ENCODE measurements at places on chromosomes 1 and 21.
A peak's percentile ranks its signal among the peaks of the same experiment; 100 is the strongest.

GRCh38 chr1:78607334-78607927 lies 12.8 kb upstream of the IFI44L start:
- peak; percentile 65 for DNase-seq

DNA sequence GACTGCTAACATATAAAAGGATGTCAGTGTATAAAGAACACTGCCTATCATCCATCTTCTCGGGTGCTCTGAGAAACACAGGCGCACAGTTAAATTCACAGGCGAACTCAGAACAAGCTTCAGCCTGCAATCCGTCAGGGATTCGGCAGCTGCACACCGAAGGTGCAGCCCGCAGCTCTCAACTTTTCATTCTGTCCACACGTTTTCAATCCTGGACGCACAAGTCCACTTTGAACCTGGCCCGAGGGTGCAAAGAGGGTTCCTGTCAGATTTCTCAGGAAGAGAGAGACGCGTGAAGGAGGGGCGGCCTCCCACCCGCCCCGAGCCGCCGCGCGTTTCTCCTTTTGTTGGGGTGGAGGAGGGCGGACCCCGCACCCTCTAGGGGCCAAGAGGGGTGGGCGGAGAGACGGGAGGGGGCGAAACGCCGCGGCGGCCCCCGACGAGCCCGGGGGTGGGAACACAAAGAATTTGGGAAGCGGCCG lies 724 bp downstream of the DOCK7 start:
- peak; percentile 78 for DNase-seq

DNA sequence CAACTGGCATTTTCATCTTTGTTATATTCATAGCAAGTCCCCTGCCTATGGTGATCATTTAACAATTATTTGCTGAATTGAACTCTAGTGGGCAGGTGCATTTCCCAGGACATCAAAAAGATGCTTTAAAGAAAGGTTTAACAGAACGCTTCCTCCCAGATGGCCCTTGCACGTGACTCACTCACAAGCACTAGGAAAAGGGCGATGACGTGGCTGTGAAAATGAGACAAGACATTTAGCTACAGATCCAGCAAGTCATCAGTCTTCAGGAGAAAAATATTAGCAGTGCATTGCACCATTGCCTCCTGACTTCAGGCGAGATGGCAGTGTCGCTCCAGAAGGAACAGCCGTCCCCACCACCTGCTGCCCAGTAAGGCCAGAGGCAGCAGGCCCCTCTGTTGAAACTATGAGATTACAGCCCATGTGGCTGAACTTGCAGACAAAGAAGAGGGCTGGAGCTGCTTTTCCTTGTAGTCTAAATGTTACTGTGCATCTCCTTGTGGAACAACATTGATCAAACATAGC lies 37.2 kb downstream of the DSCAM start:
- DNase-seq: no peak

DNA sequence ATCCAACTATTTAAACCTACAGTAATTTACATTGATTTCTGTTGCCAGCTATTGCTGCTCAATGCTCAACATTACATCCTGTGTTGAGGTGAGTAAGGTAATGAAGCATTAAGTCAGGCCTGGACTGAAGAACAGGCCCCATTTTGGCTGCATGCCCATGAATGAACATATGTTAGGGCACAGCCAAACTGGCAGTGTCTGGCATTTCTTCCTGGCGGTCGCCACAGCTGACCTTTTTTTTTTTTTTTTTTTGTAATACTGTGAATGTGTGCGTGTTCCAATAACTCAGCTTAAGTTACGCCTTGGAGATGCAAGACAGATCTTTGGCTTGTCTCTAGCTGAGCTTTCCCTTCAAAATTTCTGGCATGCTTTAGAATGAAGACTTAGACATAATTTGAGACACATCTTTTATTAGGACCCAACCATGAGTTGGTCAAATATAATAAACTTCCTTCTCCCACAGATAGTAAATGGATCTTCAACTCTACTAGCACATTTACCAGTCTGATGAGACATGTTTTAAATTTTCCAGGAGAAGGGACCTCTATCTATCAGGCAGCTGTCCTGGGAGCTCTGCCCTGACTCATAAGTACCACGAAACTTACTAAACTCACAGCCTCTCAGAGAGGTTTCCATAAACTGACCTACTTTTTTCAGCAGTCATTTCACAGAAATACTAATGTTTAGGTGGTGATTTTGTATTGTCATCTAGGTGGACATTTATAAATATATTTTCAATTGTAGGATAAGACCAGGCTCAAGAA lies 341.1 kb upstream of the RUNX1 start:
- peak; percentile 57 for DNase-seq

DNA sequence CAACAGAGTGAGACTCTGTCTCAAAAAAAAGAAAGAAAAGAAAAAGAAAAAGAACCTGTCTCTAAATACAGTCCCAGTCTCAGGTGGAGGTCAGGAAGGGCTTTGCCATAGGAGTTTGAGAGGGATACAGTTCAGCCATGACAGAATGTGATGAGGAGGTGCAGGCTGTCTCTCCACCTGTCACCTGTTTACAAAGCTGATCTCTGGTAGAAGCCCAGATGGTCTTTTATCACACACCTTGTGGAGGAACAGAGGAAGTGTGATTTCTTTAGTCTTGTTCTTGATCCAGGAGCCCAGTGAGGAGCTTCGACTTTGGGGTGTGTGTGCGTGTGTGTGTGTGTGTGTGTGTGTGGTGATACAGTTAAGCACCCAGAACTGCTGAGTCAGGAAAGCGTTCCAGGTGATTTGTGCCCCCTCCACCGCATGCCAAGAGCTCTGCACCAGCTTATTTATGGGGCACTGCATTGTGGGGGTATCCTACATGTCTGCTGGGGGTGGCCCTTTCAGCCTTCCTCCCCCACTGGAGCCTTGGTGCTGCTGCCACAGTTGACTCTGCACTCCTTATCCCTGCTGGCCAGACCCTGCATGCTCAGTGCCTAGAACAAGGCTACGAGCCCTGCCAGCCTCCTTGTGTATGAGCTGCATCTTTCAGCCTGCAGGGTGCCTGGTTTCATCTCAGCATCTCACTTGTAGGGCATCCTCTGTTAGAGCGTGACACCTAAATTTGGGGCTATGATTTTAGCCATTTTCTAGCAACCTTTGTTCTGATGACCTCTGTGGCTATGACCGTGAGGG lies 19.3 kb downstream of the DOP1B start:
- DNase-seq: peak; percentile 76

GRCh38 chr1:100308777-100309176 lies 42.8 kb downstream of the RTCA start:
- no peak for DNase-seq

- DNase-seq: no peak
These were observed 39.7 kb upstream of the TIAM1 start for GRCh38 chr21:31383770-31384169.

DNA sequence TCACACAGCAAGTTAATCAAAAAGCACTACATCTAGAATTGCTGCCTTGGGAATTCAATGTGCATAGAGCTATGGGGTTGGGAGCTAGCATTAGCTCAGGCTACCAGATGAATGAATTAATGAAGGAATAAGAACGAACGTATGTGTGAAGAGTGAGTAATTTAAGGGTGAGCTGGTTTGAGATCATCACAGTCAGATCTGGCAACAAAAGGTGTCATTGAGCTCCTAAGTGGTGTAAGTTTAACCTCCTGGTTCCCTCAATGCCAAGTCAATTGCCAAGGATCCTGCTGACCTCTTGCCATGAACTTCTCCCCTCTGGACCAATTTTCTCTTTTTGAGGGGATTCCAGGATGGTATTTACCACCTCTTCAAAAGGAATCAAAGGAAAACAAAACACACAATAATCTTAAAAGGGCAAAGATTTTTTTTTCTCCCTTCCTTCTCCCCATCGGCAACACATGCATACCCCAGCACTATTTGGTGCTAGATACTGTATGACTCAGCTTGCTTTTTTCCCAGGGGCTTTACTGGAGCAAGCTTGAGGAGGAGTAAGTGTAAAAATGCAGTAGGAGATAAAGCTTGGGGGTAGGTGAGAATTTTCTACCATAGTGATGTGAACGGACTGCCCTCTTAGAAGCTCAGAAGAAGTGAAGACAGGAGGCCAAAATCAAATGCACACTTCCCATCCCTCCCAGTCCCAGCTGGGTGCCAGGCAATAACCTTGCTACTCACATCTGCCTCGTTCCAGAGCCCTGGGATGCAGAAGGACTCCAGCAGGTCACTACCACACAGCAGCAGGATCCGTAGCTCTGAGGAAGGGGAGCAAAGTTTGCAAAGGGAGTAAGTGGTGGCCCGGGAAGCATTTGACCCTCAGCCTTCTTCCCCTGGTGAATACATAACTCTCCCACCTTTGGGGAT lies 92.0 kb downstream of the LAMC2 start:
- no peak for DNase-seq

DNA sequence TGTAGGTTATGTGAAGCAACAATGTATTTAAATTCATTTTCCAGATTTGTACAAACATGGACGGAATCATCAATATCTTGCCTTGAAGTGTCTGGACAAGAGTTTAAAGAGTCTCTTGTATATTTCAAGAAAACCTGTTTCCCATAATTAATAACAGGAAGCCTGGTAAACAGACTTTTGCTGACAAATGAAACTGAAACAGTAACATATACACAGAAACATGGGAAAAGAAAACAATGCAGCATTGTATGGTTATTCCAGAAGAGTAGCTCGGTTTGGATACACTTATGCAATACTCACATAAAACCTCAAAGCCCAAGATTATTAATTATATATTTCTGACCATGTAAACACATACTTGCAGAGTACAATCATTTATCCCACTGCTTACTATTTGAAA lies 265.5 kb downstream of the PTPRC start:
- DNase-seq: no peak

DNA sequence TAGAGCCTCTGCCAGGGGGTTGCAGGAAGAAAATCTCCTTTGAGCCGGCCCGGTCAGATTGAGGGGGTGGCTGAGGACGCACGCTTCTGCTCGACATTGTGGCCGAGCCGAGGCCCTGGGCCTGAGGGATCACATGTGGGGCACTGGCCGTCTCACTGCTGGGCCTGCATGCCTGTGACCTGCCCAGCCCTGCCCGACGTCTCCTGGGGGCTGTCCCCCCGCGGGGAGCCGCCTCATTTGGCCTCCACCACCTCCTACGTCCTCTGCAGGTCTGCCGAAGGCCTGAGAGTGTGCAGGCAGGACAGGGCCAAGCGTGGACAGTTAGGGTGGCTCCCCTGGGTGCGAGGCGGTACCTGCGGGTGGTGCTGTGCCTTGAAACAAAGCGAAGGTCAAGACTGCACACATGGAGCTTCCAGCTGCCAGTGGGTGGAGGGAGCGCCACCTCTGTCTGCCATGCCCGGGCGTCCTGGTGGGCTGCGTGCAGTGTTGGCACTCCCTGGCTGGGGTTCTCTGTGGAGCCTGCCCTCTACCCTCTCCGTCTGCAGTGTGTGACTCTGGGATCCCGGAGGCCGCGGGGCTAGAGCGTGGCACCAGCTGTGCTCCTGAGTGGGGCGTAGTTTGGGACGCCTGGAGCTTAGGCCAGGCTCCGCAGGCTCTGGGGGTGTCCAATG lies 51.7 kb downstream of the PCNT start:
- DNase-seq: no peak

- DNase-seq: peak; percentile 67
These were observed 3.9 kb upstream of the ATP1B1 start for GRCh38 chr1:169102567-169102966.

DNA sequence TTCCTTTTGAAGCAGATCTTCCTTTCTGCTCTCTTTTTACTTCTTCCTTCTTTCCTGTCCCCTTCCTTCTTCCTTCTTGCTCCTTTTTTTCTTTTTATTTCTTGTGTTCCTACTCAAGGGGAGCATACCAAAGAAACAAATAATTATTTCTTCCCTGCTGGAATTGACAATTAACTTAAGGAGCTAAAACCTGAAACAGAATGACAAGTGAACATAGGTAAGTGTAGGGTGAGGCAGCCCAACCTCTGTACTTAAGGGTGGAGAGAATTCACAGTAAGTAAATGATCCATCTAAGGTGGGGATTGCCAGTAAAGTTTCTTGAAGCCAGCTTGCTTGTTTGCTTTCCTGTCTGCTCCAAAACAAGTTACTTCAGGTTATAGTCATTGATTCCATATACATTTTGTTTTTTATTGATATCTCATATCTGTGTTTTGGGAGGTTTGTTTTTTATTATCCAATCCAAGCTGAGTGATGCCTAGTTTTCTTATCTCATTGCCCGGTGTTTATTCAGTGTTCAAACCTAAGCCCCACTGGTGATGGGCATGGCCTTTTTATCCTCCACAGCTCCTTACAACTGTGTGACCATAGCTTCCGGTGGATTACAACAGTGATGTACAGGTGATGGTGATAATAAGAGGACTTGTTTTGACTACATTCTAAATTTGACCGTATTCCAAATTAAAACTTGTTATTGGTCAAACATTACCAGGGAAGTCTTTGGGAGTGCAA lies 133.2 kb upstream of the IVNS1ABP start:
- DNase-seq: no peak

DNA sequence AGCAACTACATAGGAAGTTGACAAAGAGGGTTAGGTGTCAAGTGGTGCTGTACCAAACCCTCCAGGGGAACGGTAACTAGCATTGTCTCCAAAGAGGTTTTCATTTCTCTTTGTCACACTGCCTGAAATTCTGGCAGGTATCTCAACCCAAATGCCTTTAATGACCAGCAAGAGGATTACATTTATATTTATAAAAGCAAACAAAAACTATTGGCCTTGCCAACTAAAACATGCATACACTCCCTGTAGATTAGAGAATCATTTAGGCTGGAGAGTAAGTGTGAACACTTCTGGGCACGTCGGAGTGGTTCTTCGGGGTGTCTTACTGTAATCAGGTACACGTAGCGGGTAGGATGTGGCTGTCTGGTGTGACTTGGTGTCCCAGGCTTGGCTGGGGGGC lies 84.9 kb downstream of the VPS26C start:
- no peak for DNase-seq

- no peak for DNase-seq
These were observed 37.5 kb upstream of the GRIK3 start for GRCh38 chr1:37071829-37072228.

DNA sequence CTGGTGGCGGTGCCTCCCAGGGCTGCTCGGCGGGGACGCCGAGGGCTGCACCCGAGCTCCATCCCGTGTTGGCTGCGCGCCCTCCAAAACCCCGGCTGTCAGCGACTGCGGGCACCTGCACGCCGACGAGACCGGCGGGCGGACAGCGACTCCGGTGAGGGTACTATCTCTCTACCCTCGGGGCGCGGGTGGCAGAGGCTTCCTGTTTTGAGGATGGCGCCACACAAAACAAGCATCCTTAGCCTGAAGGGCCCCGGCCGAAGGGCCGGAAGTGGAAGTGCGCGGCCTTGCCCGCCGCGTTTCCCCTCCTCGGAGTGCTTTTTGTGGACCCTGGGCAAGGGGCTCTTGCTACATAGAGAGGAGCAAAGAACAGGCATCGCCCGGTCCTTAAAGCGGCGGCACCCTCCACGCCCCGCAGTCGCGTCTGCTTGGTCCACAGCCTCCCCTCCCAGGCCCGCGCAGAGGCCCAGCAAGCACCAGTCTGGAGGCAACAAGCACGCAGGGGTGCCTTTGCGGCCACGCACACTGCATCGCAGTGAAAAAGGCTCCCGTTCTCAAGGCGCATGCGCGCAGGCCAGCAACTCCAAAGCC lies 561 bp upstream of the COQ8A start:
- peak; percentile 92 for DNase-seq

GRCh38 chr1:15402809-15403450 lies 6.8 kb upstream of the EFHD2 start:
- no peak for DNase-seq
